Activated CD4-positive, alpha-beta T cell treated with anti-CD3 and anti-CD28 coated beads, Interleukin-2, amount 10 ng/mL, durations not matched to agents 7 days and 5 days (primary cell): ENCODE measurements at places on chromosomes 16 and 17.

DNA sequence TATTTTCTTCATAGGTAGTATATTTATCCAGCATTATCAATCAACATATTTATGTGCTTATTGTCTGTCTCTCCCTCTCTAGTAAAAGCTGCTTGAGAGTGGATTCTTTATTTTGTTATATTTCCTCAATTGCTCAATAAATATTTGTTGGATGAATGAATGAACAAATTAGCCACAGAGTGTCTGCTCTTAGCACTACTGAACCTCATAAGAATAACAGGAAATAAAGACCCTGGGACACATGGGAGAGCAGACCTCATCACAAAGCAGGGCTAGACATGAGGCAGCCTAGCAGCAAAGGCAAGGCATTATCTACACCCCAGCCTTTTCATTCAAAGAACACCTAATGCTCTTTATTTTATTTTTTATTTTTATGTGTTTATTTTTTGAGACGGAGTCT is 34.9 kb upstream of the TANC2 start:
- DNase-seq: no peak

- no peak for DNase-seq
Observed at GRCh38 chr16:48822431-48822830, 212.5 kb upstream of the N4BP1 start.

DNA sequence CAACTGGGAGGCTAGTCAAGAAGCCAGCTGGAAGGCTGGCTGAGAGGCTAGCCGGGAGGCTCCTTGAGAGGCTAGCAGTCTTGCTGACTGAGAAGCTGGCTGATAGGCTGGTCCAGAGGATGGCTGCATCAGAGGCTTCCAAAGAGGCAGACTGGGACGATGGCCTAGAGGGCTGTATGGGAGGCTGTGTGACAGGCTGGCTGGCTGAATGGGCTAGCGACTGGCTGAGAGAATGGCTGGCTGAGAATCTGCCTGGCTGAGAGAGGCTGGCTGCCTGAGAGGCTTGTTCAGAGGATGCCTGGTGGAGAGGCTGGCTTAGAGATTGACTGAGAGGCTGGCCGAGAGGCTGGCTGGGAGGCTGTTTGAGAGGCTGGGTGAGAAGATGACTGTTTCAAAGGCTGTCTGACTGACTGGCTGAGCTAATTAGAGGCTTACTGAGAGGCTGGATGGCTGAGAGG is 34.8 kb upstream of the ACSM2B start:
- no peak for DNase-seq

DNA sequence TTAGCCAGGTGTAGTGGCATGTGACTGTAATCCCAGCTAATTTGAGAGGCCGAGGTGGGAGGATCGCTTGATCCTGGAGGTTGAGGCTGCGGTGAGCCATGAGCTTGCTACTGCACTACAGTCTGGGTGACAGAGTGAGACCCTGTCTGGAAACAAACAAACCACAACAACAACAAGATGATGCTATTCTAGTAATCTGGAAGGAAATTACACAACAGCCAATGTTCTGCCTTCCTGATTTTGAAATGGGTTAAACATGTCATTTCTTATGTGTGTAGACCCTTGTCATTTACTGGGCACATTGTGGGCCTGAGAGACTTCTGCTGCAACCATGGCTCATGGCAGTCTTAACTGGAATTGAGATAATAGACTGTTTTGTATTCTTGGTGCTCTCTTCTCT is 5.9 kb downstream of the COQ7 start:
- no peak for DNase-seq

DNA sequence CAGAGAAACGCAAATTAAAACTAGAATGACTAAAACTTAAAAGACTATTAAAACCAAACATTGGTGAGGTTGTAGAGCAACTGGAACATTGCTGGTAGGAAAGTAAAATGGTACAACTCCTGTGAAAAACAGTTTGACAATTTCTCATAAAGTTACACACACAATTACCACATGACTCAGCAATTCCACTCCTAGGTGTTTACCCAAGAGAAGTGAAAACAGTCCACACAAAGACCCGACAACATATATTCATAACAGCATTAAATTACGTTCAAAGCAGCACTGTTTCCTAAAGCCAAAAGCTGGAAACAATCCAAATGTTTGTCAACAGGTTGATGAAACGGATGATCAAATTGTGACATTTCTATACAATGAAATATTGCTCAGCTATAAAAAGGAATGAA is 26.5 kb upstream of the ALOX12 start:
- DNase-seq: no peak

- DNase-seq: no peak
Observed at GRCh38 chr17:66540131-66540781, 237.8 kb downstream of the PRKCA start.
